ENCODE measurements at places on chromosomes 2 and 18.

DNA sequence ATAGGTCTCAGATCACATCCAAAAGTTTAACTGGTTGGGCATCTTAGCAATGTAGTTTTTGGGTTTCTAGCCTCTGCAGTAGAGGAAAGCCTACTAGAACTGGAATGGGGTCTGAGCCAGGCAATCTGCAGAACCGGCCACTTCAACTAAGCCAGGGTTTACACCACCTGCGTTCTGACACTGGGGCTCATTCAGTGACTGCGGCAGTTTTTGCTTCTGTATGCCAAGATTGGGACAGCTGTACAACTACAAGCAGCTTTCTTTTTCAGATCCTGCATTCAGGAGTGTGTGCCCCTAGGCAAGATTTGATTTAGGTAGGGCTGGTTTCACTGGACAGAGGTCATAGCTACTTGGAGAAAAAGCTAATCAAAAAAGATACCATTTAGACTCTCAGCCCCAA, 43.7 kb upstream of the IGFBP5 start:
- DNase-seq = no peak

GRCh38 chr2:9333591-9334171, 89.6 kb downstream of the ITGB1BP1 start:
- no peak for DNase-seq

GRCh38 chr2:55590810-55591440, 26.5 kb downstream of the PPP4R3B start:
- DNase-seq = no peak

DNA sequence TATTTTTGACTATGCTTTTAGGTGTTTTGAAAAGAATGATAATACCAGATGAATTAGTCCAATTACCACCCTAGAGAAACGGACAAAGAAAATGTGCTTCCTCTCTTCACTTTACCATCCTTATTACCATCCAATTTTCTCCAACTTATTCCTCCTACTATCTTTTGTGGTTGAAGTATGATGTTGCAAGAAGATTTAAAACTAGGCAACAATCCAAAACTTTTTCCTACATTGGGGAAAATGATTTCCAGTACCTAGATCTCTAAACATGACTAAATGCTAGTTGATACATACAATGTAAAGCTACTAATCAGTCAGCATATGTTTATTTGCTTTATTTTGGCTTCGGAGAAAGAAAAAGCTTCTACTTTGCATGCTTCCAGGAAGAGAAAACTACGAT, 355.0 kb upstream of the LYPD1 start:
- no peak for DNase-seq

DNA sequence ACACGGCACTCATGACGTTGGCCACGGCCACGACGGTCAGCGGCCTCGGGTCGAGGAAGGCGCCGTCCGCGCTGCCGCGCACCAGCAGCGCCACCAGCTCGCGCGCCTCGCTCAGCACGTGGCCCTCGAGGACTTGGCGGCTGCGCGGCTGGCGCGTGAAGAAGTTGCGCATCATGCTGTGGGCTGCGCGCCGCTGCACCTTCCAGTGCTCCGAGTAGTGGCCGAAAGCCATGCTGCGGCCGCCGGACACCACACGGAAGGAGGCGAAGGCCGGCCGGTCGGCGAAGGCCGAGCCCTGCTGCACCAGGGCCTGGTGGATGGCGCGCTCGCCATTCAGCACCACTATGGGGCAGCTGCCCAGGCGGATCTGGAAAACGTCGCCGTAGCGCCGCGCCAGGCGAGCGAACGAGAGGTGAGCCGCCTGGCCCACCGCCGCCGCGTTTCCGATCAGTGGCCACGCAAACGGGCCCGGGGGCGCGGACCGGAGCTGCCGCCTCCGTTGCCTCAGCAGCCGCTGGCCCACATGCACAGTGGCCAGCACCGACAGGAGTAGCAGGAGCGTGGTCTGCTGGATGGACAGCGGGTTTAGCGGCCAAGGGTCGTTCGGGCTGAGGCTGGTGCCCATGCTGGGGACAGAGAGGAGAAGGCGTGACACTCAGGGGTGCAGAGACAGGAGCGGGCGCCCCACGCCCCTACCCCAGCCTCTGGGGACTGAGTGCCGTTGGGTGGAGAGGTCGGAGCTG, 1.0 kb downstream of the CYP1B1 start:
- no peak for DNase-seq

GRCh38 chr2:197312186-197312585, 1.6 kb upstream of the ANKRD44 start:
- DNase-seq = no peak

DNA sequence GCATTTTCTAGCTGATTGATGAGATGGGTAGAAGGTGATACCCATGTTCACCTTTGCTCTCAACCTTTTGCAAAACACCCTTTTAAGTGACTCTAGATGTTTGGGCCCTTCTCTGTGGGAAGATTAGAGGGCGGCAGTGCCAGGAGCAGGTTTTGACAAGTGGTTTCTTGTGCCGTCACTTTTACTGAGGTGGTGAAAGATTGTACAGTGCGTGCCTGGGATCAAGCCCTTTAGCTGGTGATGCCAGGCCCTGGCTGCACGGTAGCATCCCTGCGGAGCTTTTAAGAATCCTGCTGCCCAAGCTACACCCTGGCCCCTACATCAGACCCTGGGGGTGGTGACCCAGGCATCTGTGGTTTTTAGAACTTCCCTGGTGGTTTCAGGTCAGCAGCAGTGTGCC, 29.1 kb downstream of the MTCL1 start:
- DNase-seq = no peak

- peak; percentile 24 for DNase-seq
These were observed 4.2 kb upstream of the POU3F3 start for GRCh38 chr2:104849618-104850141.

- DNase-seq = peak; percentile 43
These were observed 33.3 kb downstream of the DOK1 start for GRCh38 chr2:74587664-74588277.

- no peak for DNase-seq
These were observed 131.2 kb upstream of the SEC11C start for GRCh38 chr18:59008302-59008974.

GRCh38 chr2:151553-152334, 105.4 kb upstream of the FAM110C start:
- no peak for DNase-seq

GRCh38 chr2:186848873-186849578, at the start of gene ZSWIM2:
Gene ZSWIM2, minus strand, starts transcription at chr2:186849170. Its CDS starts 40 bp downstream, at chr2:186849130.
- no peak for DNase-seq

DNA sequence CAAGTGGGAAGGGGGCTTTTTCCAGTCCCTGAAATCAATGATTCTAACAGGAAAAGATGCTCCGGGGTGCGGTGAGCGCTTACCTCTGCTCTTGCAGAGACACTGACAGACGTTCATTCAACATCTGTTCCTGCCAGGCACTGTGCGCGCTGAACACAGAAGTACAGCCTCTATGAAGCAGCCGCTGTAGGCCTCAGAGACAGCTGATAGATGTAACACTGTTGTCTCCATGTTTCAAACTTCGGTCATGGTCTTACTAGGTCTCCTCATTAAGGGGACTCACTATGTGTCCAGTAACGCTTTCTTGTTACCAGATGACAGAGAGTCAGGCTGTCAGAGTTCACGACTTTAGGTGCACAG, 649 bp upstream of the CLIP4 start:
- DNase-seq = no peak
